Liver (tissue), 10 donors: ENCODE measurements at places on chromosomes 12 and 14. TPM values are rescaled to one million over a fixed set of nuclear protein-coding genes. Genes with fewer than 3 reads are reported as not detected.

The MYRFL gene
- total RNA-seq = 0.19 TPM

The CLEC4C gene
- total RNA-seq = not detected

The BHLHE41 gene
- 0.17 TPM for total RNA-seq

The COX8C gene
- not detected for total RNA-seq

The GPR84 gene
- 0.37 TPM for total RNA-seq

The RPGRIP1 gene
- total RNA-seq = 1.3 TPM

The PMEL gene
- total RNA-seq = 4.5 TPM

GRCh38 chr14:30108975-30109700, 181.5 kb upstream of the PRKD1 start:
- no peak overlapping the region for H3K4me3 ChIP-seq
- no peaks in the 10 kb centered on the region for H3K4me1 ChIP-seq
- no peak overlapping the region for H3K27ac ChIP-seq
- H3K36me3 ChIP-seq = no peaks in the 10 kb centered on the region

DNA sequence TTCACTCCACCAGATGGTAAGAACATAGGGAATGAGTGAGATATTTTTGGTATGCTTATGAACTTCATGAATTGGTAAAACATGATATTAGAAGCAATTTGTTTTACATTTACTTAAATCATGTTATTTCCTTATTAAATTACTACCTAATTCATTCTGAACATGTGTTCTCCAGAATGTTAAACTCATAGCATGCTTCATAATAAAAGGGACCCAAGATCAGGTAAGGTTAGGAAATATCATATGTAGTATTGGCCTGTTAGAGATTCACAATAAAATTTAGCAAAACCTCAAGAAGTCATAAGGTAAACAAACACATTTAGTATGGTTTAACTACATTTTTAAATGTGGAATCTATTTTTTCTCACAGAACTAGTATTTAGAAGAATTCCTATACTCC, 28.2 kb downstream of the PTPRQ start:
- no peak for DNase-seq
- no peaks in the 10 kb centered on the region for H3K27me3 ChIP-seq
- no peaks in the 10 kb centered on the region for H3K4me1 ChIP-seq

GRCh38 chr12:4190366-4191063, 83.0 kb upstream of the CCND2 start:
- peaks cover 3% of the 10 kb centered on the region for H3K27me3 ChIP-seq
- DNase-seq = no peak
- no peaks in the 10 kb centered on the region for H3K4me1 ChIP-seq
- H3K27ac ChIP-seq = no peak overlapping the region

DNA sequence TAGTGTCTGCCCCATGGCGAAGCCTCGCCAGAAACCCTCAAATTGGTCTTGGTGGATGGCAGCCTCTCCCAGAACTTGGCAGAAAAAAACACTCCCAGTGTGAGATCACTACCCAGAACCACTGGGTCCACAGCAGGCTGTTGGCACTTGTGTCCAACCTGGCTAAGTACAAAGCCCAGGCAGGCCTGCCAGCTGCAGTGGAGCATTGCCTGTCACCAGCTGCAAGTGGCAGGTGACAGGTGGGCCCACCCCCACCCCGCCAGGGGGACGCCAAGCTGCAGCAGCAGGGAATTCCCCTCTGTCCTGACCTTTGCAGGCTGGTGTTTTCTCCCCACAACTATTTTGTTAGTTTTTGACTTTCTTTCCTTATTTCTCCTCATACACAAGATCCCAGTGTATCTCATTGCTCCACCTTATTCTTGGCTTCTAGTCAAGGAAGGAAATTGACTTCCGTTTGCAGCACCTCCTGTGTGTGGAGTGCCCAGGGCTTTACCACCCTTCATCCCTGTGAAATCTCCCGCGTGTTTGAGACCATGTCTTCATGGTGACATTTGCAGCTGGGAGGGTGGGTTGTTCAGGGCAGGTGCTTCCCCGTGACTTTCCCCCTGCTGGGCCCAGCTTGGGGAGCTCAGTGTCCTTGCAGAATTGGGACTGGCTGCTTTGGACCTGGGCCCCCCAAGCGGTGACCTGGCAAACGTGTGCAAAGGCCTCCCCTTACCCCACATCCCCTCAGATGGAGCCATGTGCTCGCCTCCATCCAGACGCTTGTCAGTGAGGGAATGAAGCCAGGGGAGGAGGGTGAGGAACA, 73.8 kb upstream of the RIN3 start:
- H3K4me3 ChIP-seq = no peak overlapping the region
- DNase-seq = no peak
- H3K27ac ChIP-seq = no peak overlapping the region

DNA sequence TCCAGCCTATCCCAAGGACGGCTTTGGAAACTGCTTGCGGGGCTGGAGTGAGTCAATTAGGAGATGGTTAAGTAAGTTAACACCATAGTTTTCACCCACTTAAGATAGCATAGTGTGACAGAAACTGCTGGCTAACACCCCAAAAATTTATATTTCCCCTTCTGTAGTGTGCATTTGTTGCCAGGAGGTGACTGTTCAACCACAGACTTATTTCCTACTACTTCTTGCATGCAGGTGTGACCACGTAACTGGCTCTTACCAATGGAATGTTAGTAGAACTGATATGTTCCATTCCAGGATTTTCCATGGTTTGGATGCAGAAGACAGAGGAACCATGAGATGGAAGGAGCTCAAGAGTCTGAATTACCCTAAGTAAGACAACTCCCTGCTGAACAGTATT, 52.9 kb upstream of the SLC35F4 start:
- H3K4me3 ChIP-seq = no peak overlapping the region
- no peaks in the 10 kb centered on the region for H3K4me1 ChIP-seq
- no peaks in the 10 kb centered on the region for H3K27me3 ChIP-seq
- H3K36me3 ChIP-seq = no peaks in the 10 kb centered on the region

- H3K4me1 ChIP-seq = no peaks in the 10 kb centered on the region
- H3K4me3 ChIP-seq = no peak overlapping the region
- H3K36me3 ChIP-seq = no peaks in the 10 kb centered on the region
- no peak for DNase-seq
Measured at GRCh38 chr14:55780156-55780946, 200.3 kb downstream of the KTN1 start.

DNA sequence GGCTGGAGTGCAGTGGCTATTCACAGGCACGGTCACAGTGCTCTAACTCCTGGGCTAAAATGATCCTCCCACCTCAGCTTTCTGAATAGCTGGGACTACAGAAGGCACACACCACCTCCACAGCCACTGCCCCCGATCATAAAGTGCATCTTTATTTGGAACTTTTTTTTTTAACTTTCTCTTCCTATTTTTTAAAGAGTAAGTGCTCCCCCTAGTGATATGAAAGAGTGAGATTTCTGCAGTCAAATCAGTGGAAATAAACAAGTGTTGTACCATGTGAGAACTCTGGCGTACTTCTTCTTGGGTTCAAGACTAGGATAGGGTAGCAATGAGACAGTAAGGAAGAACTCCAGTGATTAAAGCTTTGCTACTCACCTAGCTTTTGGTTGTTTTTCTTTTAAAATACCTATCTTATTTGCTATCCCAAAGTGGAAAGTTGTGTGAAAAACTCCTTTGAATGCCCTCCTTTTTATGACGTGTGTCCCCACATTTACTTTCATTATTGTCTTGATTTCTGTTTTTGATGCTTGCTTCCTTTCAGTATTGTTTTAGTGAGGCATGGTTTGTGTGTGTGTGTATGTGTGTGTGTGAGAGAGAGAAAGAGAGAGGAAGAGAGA, 6.6 kb downstream of the PPP4R4 start:
- no peaks in the 10 kb centered on the region for H3K27me3 ChIP-seq
- H3K36me3 ChIP-seq = no peaks in the 10 kb centered on the region
- H3K4me3 ChIP-seq = no peak overlapping the region
- no peak for DNase-seq
- H3K27ac ChIP-seq = no peak overlapping the region

- H3K27ac ChIP-seq = no peak overlapping the region
- no peaks in the 10 kb centered on the region for H3K36me3 ChIP-seq
- no peak overlapping the region for H3K4me3 ChIP-seq
- H3K4me1 ChIP-seq = no peaks in the 10 kb centered on the region
Measured at GRCh38 chr14:67186789-67187584, 2.3 kb upstream of the GARIN2 start.

DNA sequence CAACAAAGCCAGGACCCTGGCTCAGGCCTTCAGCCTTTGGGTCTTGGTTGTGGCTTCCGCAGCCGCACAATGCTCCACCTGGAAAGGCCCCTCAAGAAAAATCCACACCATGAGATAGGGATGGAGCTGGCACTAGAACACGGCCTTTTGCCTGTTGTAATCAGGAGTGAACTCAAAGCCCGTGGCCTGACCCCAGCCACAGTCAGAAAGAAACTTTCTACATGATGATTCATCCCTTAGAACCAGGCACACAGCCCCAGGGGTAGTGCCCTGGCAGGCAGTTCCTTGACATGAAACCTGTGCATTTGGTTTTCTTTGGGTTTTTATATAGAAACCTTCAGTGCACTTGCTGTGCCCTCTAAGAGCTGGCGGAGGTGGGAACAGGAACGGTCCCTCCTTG, 5.1 kb downstream of the CLMN start:
- H3K36me3 ChIP-seq = no peaks in the 10 kb centered on the region
- H3K27me3 ChIP-seq = no peaks in the 10 kb centered on the region
- H3K4me1 ChIP-seq = peaks cover 72% of the 10 kb centered on the region
- no peak for DNase-seq
- no peak overlapping the region for H3K4me3 ChIP-seq

- no peak for DNase-seq
- no peaks in the 10 kb centered on the region for H3K36me3 ChIP-seq
- H3K27me3 ChIP-seq = no peaks in the 10 kb centered on the region
- no peak overlapping the region for H3K27ac ChIP-seq
- H3K4me1 ChIP-seq = no peaks in the 10 kb centered on the region
- H3K4me3 ChIP-seq = no peak overlapping the region
Measured at GRCh38 chr14:46661728-46662127, 10.1 kb upstream of the RPL10L start.

DNA sequence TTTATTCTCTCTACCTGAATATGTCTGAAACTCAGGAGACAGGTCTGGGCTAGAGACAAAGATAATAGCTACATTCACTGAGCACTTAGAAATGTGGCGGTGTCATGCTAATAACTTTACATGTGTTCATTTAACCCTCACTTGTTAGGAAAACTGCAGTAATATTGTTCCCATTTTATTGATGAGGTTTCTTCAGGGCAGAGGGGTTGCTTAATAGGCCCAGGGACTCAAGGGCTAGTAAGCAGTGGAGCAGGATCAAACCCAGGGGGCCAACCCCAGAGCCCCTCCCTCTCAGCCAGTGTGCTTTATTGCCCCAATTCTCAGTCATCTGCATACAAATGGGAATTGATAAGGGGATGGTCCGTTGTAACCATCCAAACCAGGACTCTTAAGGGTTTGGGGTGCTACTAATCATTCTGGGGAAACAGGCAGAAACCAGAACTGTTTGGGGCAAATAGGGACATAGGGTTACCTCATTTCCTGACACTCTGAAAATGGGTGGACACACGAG, 142.8 kb upstream of the AMIGO2 start:
- H3K4me1 ChIP-seq = peaks cover 11% of the 10 kb centered on the region
- H3K36me3 ChIP-seq = no peaks in the 10 kb centered on the region
- H3K27me3 ChIP-seq = no peaks in the 10 kb centered on the region
- H3K4me3 ChIP-seq = no peak overlapping the region
- no peak overlapping the region for H3K27ac ChIP-seq
- DNase-seq = no peak

DNA sequence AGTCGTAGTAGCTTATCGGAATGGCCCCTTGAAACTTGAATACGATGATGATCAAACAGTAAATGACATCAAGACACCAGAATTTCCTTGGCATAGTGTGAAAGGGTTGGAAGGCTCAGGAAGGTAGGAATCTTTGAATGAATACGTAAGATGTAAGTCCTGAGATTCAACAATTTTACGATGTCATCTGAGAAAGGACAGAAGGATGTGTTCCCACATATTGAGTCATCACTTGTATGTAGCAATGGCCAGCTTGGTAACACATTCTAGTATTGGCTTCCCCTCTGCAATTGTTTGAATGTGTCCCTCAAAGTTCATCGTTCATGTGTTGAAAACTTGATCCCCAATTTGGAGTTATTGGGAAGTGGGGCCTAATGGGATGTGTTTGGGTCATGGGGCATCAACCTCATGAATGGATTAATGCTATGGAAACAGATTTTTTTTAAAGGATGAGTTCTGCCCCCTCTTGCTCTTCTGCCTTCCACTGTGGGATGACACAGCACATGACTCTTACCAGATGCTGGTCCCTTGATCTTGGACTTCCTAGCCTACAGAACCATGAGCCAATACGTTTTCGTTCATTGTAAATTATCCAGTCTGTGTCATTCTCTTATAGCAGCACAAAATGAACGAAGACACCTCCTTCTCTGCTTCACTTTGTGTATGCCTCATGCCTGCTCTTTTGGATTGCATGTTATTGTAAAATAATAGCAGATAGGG, 284.6 kb downstream of the BCAT1 start:
- no peak overlapping the region for H3K4me3 ChIP-seq
- no peaks in the 10 kb centered on the region for H3K36me3 ChIP-seq
- no peaks in the 10 kb centered on the region for H3K27me3 ChIP-seq
- DNase-seq = no peak
- peaks cover 5% of the 10 kb centered on the region for H3K4me1 ChIP-seq

GRCh38 chr12:128551266-128551665, 272.5 kb downstream of the SLC15A4 start:
- no peak for DNase-seq
- H3K27me3 ChIP-seq = no peaks in the 10 kb centered on the region
- no peak overlapping the region for H3K27ac ChIP-seq
- H3K4me3 ChIP-seq = no peak overlapping the region
- no peaks in the 10 kb centered on the region for H3K4me1 ChIP-seq

DNA sequence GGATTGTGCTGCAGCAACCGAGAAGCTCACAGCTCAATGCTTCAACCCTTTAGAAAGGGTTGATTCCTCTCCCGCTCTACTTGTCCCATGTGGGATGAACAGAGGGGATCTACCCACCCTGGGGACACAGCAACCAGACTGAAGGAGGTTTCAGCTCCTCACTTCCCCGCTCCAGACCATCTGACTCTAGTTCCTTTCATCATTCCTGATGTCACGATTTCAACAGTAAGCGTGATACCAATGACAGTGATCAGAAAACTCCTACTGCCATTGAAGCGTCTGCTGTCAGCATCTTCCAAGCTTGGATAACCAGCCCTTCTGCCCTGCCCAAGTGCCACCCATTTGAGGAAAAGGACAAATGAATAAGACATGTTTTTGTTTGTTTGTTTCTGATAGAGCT, 14.3 kb downstream of the SERPINA1 start:
- DNase-seq = no peak
- H3K36me3 ChIP-seq = peaks cover under 1% of the 10 kb centered on the region
- H3K27me3 ChIP-seq = no peaks in the 10 kb centered on the region
- no peaks in the 10 kb centered on the region for H3K4me1 ChIP-seq
- H3K27ac ChIP-seq = peak overlapping the region; percentile 71

DNA sequence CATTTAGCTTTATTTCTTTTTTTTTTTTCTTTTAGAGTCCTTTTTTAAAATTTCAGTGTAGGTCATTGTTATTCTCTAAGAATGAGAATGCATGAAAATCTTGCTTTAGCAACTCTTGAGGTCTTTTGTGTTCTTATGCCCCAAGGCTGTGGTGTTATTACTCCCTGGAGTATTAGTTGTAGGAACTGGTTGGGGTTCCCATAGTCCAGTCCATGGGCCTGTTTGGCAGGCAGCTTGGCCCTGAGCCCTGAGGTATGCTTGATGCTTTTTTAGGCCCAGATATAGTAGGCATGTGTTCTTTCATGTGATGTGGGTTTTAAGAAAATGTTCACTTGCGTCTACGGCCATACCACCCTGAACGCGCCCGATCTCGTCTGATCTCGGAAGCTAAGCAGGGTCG, 1.6 kb downstream of the FAM234B start:
- no peak for DNase-seq
- no peaks in the 10 kb centered on the region for H3K27me3 ChIP-seq
- H3K4me1 ChIP-seq = no peaks in the 10 kb centered on the region
- no peaks in the 10 kb centered on the region for H3K36me3 ChIP-seq
- H3K4me3 ChIP-seq = no peak overlapping the region
